ENCODE measurements at places on chromosomes 5 and 9.

DNA sequence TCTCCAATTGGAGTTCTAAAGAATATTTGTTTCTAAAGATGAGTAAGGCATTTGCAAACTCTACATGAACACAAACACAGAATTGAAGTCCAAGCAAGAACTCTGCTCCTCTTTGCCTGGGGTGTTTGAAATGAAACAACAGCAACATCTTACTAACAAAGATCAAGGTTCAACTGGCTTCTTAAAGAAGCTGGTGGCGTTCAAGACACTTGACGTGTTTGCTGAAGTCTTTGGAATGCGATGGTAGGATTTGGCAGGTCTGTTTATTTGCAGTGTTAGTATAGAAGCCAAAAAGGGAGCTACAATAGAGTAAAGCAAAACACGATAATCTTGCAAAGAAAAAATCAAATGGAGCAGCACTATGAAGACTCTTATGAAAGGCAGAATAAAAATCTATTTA is 94.9 kb downstream of the BASP1 start:
- DNase-seq = no peak

DNA sequence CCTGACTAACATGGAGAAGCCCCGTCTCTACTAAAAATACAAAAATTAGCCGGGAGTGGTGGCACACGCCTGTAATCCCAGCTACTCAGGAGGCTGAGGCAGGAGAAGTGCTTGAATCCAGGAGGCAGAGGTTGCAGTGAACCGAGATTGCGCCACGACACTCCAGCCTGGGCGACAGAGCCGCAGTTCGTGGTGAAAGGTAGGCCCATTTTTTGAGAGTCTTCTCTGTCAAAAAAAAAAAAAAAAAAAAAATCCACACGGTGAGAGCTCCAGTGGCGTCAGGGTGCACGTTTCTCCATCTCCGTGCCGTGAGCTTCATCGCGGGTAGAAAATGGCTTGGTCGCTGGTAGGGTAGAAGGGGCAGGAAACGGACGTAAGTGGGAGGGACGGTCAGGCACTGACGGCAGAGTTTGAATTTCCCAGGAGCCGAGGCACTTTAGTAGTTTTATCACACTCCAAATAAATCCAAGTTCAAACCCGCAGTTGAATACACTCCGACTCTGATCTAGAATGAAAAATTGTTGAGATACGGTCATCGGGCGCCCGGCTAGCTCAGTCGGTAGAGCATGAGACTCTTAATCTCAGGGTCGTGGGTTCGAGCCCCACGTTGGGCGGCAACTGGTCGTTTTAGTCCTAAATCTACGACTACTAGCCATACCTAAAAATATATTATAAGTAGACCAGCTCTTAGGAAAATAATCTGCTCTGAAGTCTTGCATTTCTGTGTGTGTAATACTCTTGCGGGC is 2.4 kb upstream of the TRIM7 start:
- no peak for DNase-seq

DNA sequence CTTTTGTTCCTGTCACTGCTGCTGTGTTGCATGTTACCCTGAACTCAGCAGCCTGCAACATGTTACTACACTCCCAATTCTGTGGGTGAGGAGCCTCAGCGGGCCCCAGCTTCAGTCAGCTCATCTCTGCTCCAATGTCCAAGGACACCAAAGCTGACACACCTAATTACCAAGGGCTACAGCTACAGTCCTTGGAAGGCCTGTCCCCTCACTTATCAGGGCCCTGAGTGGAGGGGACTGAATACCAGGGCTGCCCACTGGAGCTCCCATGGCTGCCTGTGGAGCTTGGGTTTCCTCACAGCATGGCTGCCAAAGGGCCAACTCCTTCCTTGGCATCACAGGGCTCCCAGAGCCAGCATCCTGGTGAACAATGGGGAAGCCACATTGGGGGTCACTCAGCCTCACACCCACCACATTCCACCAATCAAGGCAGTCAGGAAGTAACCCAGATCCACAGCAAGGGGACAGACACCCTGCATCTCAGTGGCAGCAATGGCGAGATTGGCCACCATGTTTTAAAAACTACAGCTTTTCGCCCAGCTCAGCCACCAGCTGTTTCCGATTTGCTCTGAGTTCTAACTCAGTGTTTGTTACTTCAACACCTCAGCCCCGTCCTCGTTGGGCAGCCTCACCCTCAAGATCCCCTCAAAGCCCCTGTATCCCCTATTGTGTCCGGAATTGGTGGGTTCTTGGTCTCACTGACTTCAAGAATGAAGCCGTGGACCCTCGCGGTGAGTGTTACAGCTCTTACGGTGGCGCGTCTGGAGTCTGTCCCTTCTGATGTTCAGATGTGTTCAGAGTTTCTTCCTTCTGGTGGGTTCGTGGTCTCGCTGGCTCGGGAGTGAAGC is 18.9 kb downstream of the SEMA4D start:
- no peak for DNase-seq

GRCh38 chr9:14722391-14723035 is at the start of gene CER1:
TSS of gene CER1 (minus strand) at chr9:14722733. CDS start at chr9:14722672, 61 bp downstream.
- no peak for DNase-seq

- no peak for DNase-seq
Measured at GRCh38 chr5:116411101-116411571, 163.5 kb downstream of the SEMA6A start.

- DNase-seq = no peak
Measured at GRCh38 chr5:158163451-158164295, 304.7 kb upstream of the CLINT1 start.

- DNase-seq = no peak
Measured at GRCh38 chr9:32823101-32823500, 39.8 kb downstream of the TMEM215 start.

GRCh38 chr5:57780961-57781325 is 298.3 kb upstream of the ACTBL2 start:
- DNase-seq = no peak

GRCh38 chr5:104363567-104363966 is 801.0 kb upstream of the NUDT12 start:
- no peak for DNase-seq

GRCh38 chr5:17259630-17260257 is 42.3 kb downstream of the BASP1 start:
- DNase-seq = no peak

- DNase-seq = no peak
Measured at GRCh38 chr5:107538331-107538730, 132.4 kb downstream of the EFNA5 start.

DNA sequence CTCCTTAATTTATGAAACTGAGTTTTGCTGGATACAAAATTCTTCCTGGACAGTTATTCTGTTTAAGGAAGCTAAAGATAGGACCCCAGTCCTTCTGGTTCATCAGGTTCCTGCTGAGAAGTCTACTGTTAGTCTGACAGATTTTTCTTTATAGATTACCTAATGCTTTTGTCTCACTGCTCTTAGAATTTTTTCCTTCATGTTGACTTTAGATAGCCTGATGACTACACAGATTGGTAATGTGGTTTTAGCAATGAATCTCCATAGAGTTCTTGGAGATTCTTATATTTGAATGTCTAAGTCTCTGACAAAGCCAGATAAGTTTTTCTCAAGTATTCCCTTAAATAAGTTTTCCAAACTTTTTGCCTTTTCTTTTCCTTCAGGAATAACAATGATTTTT is 419.7 kb downstream of the CDH10 start:
- no peak for DNase-seq

DNA sequence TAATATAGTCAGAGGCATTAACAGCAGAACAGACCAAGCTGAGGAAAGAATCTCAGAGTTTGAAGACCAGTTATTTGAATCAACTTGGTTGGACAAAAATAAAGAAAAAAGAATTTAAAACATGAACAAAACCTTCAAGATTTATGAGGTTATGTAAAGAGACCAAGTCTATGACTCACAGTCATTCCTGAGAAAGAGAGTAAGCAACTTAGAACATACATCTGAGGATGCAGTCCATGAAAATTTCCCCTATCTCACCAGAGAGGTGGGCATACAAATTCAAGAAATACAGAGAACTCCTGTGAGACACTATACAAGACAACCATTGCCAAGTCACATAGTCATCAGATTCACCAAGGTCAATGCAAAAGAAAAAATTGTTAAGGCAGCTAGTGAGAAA is 17.4 kb upstream of the C9orf72 start:
- DNase-seq = no peak

- DNase-seq = no peak
Measured at GRCh38 chr5:169945831-169946261, 34.4 kb downstream of the INSYN2B start.

DNA sequence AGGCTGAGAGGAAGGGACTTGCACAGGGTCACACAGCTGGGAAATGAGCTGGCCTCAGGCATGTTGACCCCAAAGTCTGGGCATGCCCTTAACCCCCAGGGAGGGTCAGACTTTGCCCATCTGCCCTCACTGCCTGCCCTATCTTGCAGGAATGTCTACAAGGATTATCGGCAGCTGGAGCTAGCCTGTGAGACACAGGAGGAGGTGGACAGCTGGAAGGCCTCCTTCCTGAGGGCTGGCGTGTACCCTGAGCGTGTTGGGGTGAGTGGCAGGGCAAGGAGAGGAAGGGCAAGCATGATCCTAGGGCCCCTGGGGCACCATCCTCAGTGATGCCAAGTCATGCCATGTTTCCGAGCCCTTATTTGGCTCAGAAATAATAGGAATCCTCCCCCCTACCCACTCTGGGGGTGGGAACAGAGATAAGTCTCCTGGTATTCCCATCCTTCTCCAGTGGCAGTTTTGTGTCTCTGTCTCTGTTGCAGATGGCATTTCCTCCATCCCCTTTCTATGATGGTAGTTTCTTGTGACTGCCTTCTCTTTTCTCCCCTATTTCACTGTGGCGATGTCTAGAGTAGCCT is 28.5 kb downstream of the GOLGA2 start:
- DNase-seq = no peak

DNA sequence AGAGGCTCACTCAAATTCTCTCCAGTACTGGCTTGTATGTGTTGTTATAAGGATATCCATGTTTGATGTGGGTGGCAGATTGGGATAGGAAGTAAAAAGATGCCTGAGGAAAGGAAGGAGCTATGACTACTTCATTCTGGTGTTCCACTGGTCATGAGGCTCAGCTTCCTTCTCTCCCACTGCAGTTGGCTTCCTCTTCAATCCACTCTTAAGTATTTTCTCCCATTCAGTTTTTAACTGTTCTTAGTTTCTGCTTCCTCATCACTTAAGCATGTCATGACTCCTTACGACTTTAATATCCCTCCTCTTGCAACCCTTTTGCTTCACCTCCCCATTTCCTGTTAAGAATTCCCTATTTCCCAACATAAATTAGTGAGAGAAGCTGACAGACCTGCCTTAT is 81.1 kb downstream of the PJA2 start:
- no peak for DNase-seq

GRCh38 chr5:139677736-139678613 is 29.8 kb downstream of the CXXC5 start:
- no peak for DNase-seq

GRCh38 chr9:101626295-101626694 is 31.5 kb upstream of the PPP3R2 start:
- DNase-seq = no peak

GRCh38 chr9:98538203-98538602 is 170.5 kb downstream of the GABBR2 start:
- no peak for DNase-seq

GRCh38 chr5:159061179-159061796 is 38.4 kb downstream of the EBF1 start:
- DNase-seq = no peak
